ENCODE measurements at places on chromosomes 3 and 15.
A peak's percentile ranks its signal among the peaks of the same experiment; 100 is the strongest.

GRCh38 chr3:116048991-116049390, 396.3 kb downstream of the LSAMP start:
- DNase-seq, result no peak

- no peak for DNase-seq
Observed at GRCh38 chr15:67335534-67336222, 81.1 kb downstream of the IQCH start.

GRCh38 chr3:32354362-32354778, 37.3 kb upstream of the CMTM7 start:
- DNase-seq, result no peak

DNA sequence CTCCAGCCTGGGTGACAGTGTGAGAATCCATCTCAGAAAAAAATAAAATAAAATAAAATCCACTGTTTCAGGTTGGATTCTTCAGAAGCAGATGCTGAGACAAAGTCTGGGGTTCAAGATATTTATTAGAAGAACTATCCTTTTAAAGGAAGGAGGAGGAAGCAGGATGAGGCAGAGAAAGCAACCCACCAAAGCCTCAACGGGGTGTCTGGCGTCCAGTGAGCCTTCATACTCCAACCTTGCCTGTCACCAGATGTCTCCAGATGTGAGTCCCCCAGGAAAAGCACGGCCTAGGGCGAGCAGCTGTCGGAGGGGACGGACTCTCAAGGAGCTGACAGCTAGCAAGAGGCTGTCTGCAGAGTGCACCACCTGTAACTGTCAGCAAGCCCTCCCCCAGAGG, 37.3 kb downstream of the MB21D2 start:
- DNase-seq, result no peak

GRCh38 chr3:197736010-197736490, 654 bp downstream of the RUBCN start:
- DNase-seq, result no peak

DNA sequence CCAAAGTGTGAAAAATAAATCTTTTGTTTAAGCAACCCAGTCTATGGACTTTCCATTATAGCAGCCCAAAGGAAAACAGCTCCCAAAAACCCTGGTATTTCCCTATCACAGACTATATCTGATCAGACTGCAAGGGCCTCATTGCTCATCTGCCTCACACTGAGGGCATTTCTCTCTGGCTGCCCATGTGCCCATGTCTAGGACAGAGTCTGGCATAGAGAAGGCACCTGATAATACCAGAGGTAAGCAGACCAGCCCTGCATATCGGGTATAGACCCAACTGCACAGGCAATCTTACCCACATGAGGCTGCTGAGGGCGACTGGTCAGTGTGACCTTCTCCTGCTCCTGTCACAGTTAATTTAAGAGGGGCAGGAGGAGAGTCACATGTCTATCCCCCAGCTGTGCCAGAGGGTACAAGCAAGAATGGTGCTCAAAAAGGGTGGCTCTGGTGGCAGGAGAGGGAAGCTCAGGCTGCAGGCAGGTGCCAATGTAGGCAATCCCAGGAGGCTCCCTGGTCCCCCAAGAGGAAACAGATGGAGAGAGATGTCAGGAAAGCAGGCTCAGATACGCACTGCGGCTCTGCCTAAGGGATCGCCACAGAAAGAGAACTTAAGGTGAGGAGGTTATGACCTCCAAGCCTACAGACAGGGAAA, 3.1 kb downstream of the CSRNP1 start:
- DNase-seq, result no peak

DNA sequence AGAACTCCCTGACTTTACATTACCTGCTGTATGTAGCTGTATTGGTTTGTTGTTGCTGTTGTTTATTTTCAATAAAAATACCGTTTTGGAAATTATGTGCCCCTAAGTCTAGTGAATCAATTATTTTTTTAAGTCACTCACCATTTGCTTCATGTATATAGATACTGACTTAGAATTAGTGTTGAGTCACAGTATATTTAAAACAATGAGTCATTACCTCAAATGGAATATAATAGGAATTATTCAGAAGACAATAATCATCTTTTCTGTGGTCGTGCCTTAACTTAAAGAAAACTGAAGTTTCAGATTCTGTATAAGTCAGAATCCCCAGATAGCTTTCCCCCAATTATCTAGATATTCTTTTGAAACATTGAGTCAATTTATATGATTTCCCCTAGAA, 21.0 kb upstream of the ALDH1A2 start:
- no peak for DNase-seq

DNA sequence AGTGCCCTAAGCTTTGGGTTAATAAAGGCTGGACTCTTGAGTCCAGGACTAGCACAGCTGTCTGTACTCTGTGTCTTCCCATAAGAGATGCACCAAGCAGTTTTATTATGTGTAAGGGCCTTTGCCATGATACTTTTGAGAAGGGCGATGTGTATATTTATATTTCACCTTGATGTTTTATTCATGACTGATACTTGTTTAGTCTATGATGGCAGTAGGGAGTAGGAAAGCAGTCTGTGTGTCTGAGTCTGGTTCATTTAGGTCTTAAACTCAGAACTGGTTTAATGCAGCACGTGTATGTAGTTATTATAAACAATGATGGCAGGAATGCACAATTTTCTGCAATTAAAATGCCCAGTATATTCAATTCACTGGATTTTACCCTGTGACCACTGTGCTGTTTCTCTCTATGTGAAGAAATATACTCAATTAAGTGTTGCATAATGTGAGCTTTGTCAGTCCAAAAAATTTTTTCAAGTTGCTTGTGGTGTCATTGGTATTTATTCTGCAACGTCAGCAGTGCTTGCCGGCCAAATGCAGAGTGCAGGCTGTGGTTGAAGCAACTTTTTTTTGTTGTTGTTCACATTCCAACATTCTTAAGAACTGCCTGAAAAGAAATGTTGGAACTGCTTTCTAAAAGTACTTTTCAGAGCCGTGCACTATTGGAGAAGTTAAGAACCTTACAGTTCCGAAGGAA, 423.7 kb upstream of the SEMA6D start:
- no peak for DNase-seq

- DNase-seq, result no peak
Observed at GRCh38 chr3:513301-513700, 316.7 kb downstream of the CHL1 start.

GRCh38 chr3:33624756-33625155, 93.3 kb downstream of the CLASP2 start:
- DNase-seq, result no peak

GRCh38 chr3:36944641-36945270, at the start of gene TRANK1:
TRANK1 (minus strand) TSS chr3:36945054; CDS start chr3:36944809, 245 bp downstream.
- peak; percentile 53 for DNase-seq

DNA sequence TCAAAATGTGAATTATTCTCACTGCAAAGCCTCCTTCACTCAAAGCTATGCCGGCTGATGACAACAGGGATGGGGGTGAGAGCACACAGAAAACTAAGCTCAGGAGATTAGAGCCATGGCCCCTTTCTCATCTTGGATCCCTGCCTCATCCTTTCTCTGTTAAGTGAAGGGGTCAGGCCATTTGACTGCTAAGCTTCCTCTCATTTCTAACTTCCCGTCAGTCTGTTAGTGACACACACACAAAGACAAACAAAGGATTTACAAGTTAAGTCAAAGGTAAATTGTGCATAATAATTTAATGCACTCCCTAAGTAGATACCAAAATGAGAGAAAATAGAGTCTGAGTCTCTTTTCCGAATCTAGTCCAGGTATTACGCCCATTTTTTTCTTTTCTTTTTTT, 1.2 kb downstream of the SS18L2 start:
- no peak for DNase-seq

DNA sequence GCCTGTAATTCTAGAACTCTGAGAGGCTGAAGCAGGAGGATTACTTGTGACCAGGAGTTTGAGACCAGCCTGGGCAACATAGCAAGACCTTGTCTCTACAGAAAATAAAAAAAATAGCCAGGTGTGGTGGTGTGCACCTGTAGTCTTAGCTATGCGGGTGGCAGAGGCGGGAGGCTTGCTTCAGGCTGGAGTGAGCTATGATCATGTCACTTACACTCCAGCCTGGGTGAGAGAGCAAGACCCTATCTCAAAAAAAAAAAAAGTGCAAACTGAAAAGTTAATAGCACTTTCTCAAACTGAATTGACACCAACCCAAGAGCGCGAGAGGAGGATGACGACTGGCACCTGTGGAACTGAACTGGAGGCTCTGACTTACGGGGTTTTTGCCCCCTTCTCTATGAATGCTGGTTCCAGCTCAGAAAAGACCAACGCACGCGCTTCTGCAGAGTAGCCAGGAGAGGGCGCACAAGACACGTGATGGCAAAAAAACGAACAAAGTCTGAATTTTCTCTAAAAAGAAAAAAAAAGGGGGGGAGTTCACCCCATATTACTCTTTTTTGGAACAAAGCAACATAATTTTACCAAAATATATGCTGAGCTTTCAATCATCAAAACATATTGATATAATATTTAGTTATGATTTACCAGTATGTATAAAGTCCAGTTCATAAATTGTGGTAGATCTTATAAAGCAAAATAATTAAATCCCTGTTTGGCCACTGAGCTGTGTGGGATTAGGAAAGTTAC, 23.7 kb downstream of the CFAP92 start:
- peak; percentile 44 for DNase-seq

- DNase-seq, result peak; percentile 10
Observed at GRCh38 chr15:55897560-55898336, 95.7 kb downstream of the NEDD4 start.

DNA sequence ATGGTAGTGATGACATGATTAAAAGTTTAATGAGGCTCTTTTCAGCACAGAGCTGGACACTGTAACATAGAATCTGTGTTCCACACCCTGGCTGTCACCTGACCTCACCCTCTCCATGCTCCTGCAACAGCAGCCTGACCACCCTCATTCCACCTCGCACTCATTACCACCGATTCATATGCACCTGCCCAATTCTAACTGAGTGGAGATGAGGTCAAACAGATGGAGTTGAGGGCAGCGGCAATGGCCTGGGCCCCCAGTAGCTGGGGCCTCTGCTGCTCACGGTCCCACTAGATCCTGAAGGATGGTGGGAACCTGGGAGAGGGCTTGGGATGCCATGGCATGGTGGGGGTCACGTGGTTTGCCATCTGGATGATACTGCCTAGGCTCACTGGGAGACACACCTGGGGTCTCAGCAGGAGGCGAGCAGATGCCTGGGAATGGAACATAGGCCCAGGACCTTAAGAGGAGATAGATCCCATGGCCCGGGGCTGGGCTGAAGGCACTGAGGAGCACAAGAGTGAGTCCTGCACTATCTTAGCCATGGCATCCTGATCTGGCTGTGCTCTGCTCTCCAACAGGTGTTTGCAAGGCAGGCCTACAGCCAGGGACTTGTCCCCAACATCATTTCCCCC, 1.3 kb downstream of the SCN5A start:
- DNase-seq, result no peak

- no peak for DNase-seq
Observed at GRCh38 chr3:16441371-16441875, 72.1 kb downstream of the RFTN1 start.

- no peak for DNase-seq
Observed at GRCh38 chr3:37997342-37997741, 6.8 kb downstream of the VILL start.

GRCh38 chr15:70306081-70306480, 208.4 kb upstream of the TLE3 start:
- DNase-seq, result no peak

DNA sequence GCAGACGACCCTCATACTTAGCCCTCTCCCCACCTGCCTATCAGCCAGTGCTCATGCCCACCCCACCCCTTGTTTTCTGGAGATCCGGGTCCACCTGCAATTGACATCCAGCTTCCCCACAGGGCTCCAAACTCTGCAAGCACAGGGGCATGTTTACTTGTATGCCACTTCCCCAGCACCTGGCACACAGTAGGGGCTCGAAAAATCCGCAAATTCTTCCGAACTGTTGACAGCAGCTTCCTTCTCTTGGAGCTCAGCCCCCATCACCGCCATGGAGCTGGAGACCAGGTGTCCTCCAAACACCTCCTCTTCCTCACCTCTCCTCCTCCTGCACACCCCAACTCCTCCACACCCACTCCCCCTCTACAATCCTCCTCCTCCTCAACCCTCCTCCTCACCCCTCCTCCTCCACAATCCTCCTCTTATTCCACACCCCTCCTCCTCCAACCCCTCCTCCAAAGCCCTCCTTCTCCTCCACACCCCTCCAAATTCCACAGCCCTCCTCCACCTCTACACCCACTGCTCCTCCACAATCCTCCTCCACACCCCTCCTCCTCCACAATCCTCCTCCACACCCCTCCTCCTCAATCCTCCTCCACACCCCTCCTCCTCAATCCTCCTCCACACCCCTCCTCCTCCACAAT, 70.4 kb upstream of the BLM start:
- DNase-seq, result no peak

- DNase-seq, result no peak
Observed at GRCh38 chr3:46059432-46059831, 32.1 kb upstream of the XCR1 start.

DNA sequence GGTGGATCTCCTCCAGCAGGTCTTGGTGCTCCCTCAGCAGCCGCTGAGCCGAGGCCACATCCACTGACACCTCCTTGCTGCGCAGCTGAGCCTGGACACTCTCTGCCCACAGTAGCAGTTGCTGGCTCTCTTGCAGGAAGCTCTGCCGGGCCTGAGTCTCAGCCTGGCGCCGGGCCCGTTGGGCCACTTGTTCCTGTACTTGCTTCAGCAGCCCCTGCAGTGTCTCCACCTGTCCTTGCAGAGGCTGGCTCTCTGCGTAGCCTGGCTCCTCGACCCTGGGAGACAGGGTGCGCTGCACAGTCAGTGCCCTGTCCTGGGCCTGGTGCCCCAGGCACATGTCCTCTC, 15.5 kb downstream of the SPTBN5 start:
- DNase-seq, result no peak

DNA sequence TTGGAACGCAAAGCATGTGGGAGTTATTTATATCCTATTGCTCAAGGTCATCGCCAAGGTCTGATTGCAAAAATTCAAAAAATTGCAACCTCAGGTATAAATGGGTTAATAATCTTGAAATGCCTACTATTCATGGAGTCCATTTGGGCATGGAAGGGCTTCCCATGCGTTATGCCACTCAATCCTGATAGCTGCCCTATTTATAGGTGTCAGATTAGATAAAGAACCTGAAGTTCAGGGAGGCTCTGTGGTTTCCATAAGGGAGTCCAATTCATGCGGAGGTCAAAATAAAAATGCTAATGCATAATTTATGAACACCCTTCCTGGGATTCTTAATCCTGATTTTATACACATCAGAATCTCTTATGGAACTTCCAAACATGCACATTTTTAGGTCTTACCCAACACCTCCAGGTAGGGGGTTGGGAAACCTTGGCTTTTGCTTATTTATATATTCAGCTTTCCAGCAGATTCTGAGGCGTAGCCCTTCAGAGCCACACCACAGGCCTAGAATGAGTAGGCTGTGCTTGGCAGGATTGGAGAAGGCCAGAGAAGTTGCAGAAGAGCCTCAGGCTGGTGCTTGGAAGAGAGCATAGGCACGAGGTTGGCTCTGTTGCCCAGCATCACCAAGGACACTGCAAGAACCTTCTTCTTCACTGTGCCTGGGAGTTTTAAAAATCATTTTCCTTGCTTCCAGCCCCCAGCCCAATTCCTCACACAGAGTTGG, 324.4 kb upstream of the CFAP20DC start:
- DNase-seq, result no peak

GRCh38 chr3:16885593-16886302, 993 bp downstream of the PLCL2 start:
- no peak for DNase-seq

- DNase-seq, result no peak
Observed at GRCh38 chr15:39154227-39154638, 426.6 kb upstream of the THBS1 start.

Measured in GM19239 (cell line).